SJCRH30 (cell line): ENCODE measurements at places on chromosomes 5 and 9.

- no peak overlapping the region for H3K27ac ChIP-seq
- H3K36me3 ChIP-seq, result no peaks in the 10 kb centered on the region
- no peak for DNase-seq
- H3K27me3 ChIP-seq, result no peaks in the 10 kb centered on the region
- H3K4me3 ChIP-seq, result no peak overlapping the region
Measured at GRCh38 chr5:158922816-158923215, 176.9 kb downstream of the EBF1 start.

GRCh38 chr5:74332682-74333081 lies 307.8 kb downstream of the ENC1 start:
- H3K27me3 ChIP-seq, result no peaks in the 10 kb centered on the region
- no peaks in the 10 kb centered on the region for H3K36me3 ChIP-seq
- H3K4me3 ChIP-seq, result no peak overlapping the region
- no peak for DNase-seq
- peaks cover 20% of the 10 kb centered on the region for H3K4me1 ChIP-seq

DNA sequence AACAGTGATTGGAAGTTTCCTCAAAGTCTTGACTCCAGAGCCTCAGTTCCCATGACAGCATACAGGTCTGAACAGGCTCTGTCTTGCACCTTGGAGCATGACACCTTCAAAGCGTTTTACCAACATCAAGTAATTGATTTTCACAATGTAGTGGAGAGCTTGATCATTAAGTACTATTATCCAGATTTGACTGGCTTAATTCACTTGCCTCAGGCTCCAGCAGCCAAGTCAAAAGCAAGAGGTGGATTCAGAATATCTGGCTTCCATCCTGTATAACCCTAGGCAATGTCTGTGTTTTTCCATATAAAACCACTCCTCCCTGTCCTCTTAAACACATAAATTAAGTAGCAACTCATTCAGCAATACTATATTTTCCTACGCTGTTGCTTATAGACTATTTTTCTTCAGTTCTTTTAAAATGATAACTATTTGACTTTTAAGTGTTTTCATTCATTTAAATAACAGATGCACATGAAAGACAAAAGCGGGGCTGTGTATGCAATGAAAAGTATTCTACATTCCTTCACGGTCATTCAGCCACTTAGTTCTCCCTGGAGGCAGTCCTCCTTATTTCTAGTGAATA lies 150.8 kb upstream of the RANBP3L start:
- no peaks in the 10 kb centered on the region for H3K36me3 ChIP-seq
- no peak overlapping the region for H3K4me3 ChIP-seq
- no peak for DNase-seq
- H3K4me1 ChIP-seq, result peaks cover 5% of the 10 kb centered on the region; the same call in 1 of the 2 replicates

GRCh38 chr5:58886315-58887207 lies 303.7 kb downstream of the RAB3C start:
- no peak overlapping the region for H3K27ac ChIP-seq
- H3K36me3 ChIP-seq, result no peaks in the 10 kb centered on the region
- DNase-seq, result peak; percentile 71
- H3K4me1 ChIP-seq, result no peaks in the 10 kb centered on the region
- H3K4me3 ChIP-seq, result peak overlapping the region; percentile 6; the same call in 1 of the 2 replicates

DNA sequence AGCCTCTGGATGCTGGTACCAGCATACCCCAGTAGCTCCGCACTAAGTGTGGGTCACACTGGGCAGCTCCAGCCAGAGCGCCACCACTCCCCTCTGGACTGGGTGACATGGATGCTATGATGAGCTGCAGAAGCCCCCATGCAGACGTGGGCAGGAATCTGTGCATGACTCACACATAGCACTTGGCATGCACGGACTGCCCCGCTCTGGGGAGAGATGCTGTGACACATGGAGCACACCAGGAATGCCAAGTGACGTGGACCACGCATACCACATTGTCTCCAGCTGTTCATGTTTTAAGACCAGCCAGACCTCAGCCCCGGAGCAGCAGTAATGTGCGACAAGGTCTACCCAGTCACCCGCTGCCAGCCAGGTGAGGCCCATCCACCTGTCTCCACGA lies 64.1 kb downstream of the SEMA4D start:
- peaks cover 8% of the 10 kb centered on the region; the same call in 1 of the 2 replicates for H3K27me3 ChIP-seq
- no peaks in the 10 kb centered on the region for H3K4me1 ChIP-seq
- no peak overlapping the region for H3K4me3 ChIP-seq
- peak; percentile 53 for DNase-seq
- H3K36me3 ChIP-seq, result no peaks in the 10 kb centered on the region

GRCh38 chr5:162719720-162720119 lies 652.1 kb downstream of the GABRG2 start:
- H3K4me1 ChIP-seq, result no peaks in the 10 kb centered on the region
- H3K27me3 ChIP-seq, result no peaks in the 10 kb centered on the region
- H3K4me3 ChIP-seq, result no peak overlapping the region
- no peak for DNase-seq

- peaks cover 4% of the 10 kb centered on the region for H3K4me1 ChIP-seq
- H3K36me3 ChIP-seq, result no peaks in the 10 kb centered on the region
- no peak for DNase-seq
- no peak overlapping the region for H3K4me3 ChIP-seq
- H3K27me3 ChIP-seq, result peaks cover 5% of the 10 kb centered on the region
Measured at GRCh38 chr5:139888370-139888769, 92.8 kb downstream of the PSD2 start.

DNA sequence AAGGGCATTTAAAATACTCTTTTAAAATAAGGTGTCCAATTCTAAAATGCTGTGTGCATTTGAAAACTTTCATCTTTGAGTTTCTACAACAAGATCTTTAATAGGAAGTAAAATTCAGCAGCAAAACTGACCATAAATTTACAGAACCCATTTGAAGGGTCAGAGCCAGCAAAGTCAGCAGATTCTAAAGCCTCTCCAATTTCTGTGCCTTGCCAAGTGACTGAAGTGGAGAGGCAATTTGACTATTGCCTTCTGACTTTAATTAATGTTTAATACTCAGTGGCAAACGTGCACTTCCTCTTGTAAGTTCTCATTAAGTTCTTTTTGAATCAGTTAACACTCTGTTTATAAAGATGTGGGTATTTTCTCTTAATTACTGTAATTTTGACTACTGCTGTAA lies 155.2 kb downstream of the BAAT start:
- H3K4me1 ChIP-seq, result no peaks in the 10 kb centered on the region
- H3K27ac ChIP-seq, result no peak overlapping the region
- H3K4me3 ChIP-seq, result no peak overlapping the region
- no peaks in the 10 kb centered on the region for H3K36me3 ChIP-seq
- no peaks in the 10 kb centered on the region; the same call in 1 of the 2 replicates for H3K27me3 ChIP-seq

GRCh38 chr5:121288781-121289180 lies 562.9 kb upstream of the FTMT start:
- no peak overlapping the region for H3K27ac ChIP-seq
- no peaks in the 10 kb centered on the region for H3K27me3 ChIP-seq
- H3K36me3 ChIP-seq, result no peaks in the 10 kb centered on the region
- H3K4me1 ChIP-seq, result no peaks in the 10 kb centered on the region
- H3K4me3 ChIP-seq, result no peak overlapping the region
- DNase-seq, result no peak

DNA sequence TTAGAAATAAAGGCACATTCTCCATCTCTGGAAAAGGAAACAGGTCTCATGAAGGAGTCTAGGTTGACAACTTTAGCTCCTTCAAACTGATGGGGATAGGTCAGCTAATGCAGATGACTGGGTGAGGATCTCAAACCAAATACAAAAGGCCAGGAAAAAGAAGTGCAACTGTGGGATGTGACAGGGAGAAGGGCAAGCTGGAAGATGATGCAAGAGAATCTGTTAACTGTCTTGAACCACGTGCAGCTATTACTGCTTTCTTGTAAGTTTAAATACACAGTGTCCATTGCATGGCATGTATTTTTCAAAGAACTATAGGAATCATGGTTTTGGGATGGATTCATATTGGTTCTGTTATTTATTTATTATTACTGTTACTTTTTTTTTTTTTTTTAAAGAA lies 331.8 kb downstream of the NDUFS4 start:
- no peak overlapping the region for H3K27ac ChIP-seq
- no peaks in the 10 kb centered on the region for H3K36me3 ChIP-seq
- no peak overlapping the region for H3K4me3 ChIP-seq
- H3K27me3 ChIP-seq, result no peaks in the 10 kb centered on the region
- DNase-seq, result no peak

GRCh38 chr9:126802318-126803059 lies 2.4 kb upstream of the ZBTB43 start:
- H3K27ac ChIP-seq, result no peak overlapping the region
- no peak for DNase-seq
- no peak overlapping the region for H3K4me3 ChIP-seq
- H3K36me3 ChIP-seq, result no peaks in the 10 kb centered on the region; the same call in 1 of the 2 replicates
- no peaks in the 10 kb centered on the region for H3K27me3 ChIP-seq

DNA sequence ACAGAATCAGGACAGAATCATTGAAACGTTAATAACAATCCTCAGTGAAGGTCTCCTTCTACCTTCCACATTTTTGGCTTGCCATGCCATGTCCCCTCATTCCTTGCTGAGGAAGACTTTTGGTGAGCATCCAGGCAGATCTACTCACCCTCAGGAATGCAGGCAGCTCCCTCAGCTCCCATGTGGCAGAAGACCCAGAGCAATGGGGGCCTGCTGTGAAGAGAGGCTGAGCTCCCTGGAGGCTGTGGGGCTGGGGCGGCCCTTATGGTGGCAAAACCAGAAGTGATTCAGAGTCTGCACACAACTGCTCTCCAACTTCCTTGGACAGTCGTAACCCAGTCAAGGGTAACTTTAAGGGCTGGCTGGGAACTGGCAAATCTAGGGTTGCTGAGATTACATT lies 247.2 kb upstream of the EFNA5 start:
- H3K4me3 ChIP-seq, result no peak overlapping the region
- DNase-seq, result no peak
- no peaks in the 10 kb centered on the region for H3K27me3 ChIP-seq
- H3K4me1 ChIP-seq, result peaks cover 20% of the 10 kb centered on the region
- no peak overlapping the region for H3K27ac ChIP-seq

- no peaks in the 10 kb centered on the region for H3K4me1 ChIP-seq
- H3K4me3 ChIP-seq, result no peak overlapping the region
- no peak overlapping the region for H3K27ac ChIP-seq
- H3K36me3 ChIP-seq, result no peaks in the 10 kb centered on the region
- no peaks in the 10 kb centered on the region for H3K27me3 ChIP-seq
- DNase-seq, result no peak
Measured at GRCh38 chr5:77630114-77630680, 8.3 kb downstream of the OTP start.

GRCh38 chr9:136825295-136826187 lies 16.7 kb upstream of the AJM1 start:
- H3K4me3 ChIP-seq, result no peak overlapping the region
- H3K27me3 ChIP-seq, result no peaks in the 10 kb centered on the region
- peaks cover 41% of the 10 kb centered on the region for H3K36me3 ChIP-seq
- peaks cover 14% of the 10 kb centered on the region for H3K4me1 ChIP-seq
- DNase-seq, result no peak

DNA sequence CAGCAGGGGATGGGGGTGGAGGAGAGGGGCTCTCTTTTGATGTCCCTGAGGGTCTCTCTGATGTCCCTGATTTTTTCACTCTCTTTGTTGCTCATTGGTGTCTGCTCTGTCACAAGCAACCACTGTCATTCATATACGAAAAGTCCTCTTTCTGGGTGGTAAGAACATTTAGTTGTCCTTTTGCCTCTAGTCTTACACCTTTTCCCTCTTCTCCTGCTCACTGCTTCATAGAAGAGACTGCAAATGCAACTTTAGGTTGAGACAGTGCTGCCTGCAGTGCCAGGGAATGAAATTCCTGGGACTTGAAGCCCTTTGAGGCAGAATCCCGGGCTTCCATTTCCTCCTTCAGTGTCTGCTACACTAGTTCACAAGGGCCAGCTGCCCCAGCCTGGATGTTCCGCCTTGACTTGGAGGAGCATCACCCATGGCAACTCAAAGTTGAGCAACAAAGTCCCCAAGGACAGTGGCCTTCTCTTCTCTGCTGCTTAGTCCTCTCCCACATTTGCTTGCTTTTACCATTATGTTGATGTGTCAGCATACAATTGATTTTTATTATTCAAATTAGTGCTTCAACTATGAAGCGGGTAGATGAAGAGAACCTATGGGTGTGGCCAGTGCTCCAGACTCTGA lies 94.7 kb upstream of the RUSC2 start:
- H3K4me3 ChIP-seq, result no peak overlapping the region
- no peaks in the 10 kb centered on the region for H3K27me3 ChIP-seq

DNA sequence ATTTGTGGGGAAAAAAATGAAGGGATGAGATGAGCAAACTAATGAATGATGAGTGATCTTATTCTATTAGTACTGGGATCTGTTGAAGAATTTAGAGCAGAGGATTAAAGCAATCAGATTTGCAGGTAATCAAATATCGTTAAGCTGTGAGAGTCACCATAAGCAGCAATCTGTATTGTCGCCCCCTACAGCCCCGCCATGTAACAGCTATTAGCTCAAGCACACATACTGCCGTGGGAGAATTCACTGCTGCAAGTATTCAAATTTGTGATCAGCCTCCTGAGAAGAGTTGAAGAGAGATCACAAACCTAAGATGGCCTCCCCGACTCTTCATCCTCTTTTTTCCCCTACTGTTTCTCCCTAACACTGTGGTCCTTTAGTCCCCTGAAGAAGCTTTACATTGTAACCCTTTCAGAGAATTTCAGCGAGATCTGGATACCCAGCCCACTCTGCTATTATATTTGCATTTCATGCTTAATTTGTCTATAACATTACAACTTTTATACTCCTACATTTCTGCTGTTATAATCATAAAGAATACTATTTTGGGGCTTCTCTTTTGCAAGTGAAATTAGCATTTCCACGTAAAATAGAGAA lies 28.5 kb upstream of the PHF24 start:
- no peaks in the 10 kb centered on the region for H3K4me1 ChIP-seq
- H3K27me3 ChIP-seq, result no peaks in the 10 kb centered on the region
- peak; percentile 10 for DNase-seq
- no peak overlapping the region for H3K4me3 ChIP-seq

DNA sequence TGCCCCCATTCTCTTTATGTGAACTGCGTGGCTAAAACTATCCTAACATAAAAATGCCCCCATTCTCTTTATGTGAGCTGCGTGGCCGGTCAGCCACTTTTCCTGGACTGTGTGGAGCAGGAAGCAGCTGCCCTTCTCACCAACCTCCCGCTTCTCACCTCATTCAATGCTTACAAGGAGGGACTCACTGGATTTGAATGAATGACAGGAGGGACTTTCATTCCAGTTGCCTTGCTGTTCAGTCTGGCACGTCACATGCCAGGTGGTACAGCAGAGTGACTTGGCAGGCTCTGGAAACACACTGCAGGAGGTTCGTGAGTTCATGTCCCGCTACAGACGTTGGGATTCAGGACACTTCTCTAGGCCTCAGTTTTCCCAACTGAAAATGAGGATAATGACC lies 60.2 kb upstream of the NFIL3 start:
- H3K4me1 ChIP-seq, result no peaks in the 10 kb centered on the region; the same call in 1 of the 2 replicates
- peaks cover 16% of the 10 kb centered on the region; the same call in 1 of the 2 replicates for H3K27me3 ChIP-seq
- H3K27ac ChIP-seq, result no peak overlapping the region
- no peak for DNase-seq

- H3K27me3 ChIP-seq, result no peaks in the 10 kb centered on the region
- no peak for DNase-seq
- H3K27ac ChIP-seq, result no peak overlapping the region
- H3K36me3 ChIP-seq, result no peaks in the 10 kb centered on the region
- no peak overlapping the region for H3K4me3 ChIP-seq
Measured at GRCh38 chr5:17203329-17204132, 13.9 kb upstream of the BASP1 start.
